Inflammatory macrophage (primary cell): ENCODE measurements at places on chromosomes 2 and 18.

DNA sequence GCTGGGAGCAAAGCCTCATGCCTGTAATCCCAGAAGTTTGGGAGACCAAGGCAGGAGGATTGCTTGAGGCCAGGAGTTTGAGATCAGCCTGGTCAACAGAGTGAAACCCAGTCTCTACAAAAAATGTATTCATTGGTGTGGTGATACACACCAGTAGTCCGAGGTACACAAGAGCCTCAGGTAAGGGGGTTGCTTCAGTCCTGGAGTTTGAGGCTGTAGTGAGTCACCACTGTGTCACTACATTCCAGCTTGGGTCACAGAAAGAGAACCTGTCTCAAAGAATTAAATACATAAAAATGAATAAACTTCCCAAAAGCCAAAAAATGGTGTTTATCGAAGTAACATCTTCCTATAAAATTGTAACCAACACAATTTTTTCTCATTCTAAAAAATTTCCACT is 568.1 kb upstream of the LINC00305 start:
- no peak for DNase-seq

DNA sequence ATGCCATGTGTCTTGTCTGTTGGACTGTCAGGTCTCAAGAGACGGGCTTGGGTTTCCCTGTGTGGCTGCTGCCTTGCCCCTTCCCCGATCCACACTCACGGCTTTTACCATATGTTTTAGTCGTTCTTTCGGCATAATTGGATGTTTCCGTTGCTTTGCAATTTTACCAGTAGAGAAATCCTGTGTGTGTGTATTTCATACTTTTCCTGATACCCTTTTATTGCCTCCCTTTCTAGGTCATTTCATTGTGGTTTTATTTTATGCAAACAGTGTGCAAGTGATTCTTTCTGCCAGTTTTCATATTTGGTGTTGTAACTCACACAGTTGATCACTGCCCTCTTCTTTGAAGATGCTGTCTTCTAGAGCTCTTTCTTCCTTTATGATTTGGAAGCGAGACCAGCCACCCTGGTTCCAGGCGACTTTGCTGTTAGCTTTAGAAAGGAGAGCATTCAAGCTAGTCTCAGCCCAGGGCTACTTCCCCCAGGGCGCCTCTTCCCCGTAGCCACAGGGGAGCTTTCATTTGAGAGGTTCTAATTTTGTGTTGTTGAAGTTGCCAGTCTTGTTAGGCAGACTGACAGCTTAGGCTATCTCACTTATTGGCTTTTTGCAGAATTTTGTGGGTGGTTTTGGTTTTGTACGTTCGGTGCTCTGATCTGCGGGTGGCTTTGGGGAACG is 17.0 kb downstream of the SH3BP4 start:
- DNase-seq = no peak

GRCh38 chr2:7009207-7009911 is 92.1 kb downstream of the RNF144A start:
- no peak for DNase-seq

GRCh38 chr2:68416081-68416675 is 50.9 kb downstream of the FBXO48 start:
- no peak for DNase-seq

GRCh38 chr2:30629866-30630265 is 177.4 kb downstream of the CAPN13 start:
- no peak for DNase-seq

GRCh38 chr2:64018701-64019082 is 536 bp downstream of the VPS54 start:
- peak; percentile 65 for DNase-seq

- no peak for DNase-seq
Observed at GRCh38 chr18:75157851-75158250, 51.1 kb downstream of the PTGR3 start.

DNA sequence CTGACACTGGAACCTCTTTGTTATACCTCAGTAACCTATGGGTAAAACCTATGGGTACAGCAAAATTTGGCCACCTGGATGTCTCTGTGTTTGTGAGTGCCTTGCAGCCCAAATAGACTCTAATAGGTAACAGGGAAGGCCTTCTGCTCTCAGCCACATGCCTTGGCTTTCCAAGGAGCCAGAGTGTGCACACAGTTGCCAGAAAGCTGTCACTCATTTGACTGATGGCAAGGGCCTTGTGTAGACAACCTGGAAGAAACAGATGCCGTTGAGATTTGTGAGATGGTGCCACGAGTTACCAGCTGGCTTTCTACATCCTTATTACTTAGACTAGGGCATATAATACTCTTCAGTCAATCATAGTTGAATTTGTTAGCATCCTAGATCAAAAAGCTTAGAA is 90.1 kb upstream of the RAB12 start:
- DNase-seq = no peak

DNA sequence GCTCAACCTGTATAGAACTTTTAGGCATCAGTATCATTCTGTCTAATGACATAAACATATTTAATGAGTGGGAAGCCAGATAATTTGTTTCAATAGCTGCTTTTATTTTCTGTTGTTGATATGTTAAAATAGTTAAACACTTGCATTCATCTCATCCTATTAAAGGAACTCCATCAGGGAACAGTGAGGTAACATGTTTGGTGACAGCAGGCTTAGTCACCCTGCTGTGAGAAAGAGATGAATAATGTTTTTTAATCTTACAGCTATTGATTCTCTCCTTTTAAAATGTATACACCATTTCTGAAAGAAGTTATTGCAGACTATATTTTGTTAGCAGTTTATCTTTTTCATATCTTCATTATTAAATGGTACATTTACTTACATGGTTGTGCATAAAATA is 123.3 kb upstream of the CWC22 start:
- DNase-seq = no peak

DNA sequence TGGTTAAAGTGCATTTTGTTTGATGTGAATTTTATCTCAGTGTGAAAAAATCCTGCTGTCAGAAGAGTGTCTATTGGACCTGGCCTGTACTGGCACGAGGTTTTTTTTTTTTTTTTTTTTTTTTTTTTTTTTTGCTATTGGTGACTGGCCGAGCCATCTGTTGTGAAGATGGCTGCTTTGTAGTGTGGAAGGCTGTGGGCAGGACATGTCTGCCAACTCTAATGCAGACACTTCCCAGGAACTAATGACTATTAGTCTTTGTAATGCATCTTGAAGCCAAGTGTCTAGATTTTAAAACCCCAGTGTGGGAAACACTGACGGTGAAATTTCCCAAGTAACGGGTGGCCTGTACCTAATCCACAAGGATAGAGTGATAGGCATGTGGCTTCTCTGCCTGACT is 34.3 kb downstream of the ZAP70 start:
- DNase-seq = no peak

DNA sequence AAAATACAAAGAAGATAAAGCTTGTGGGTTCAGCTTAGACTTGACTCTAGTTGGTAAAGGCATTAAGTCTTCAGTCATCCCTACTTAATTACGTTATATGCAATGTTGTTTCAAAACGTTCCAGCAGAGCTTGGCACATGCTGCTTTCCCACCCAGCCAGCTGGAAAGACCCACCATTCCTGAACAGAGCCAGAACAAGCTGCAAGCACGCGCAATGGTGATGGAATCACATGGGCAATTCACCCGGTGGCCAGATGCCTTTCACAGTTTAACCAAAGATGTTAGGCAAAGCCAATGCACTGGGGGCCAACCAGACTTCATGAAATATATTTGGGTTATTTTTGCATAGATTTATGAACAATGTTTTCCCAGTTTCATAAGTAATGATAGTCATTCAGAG is 123.4 kb upstream of the CDH20 start:
- DNase-seq = no peak
